Stimulated activated CD4-positive, alpha-beta T cell treated with anti-CD3 and anti-CD28 coated beads, Interleukin-15, amount 100 ng/mL, for 1 hour (primary cell): ENCODE measurements at places on chromosomes 2 and 18.

DNA sequence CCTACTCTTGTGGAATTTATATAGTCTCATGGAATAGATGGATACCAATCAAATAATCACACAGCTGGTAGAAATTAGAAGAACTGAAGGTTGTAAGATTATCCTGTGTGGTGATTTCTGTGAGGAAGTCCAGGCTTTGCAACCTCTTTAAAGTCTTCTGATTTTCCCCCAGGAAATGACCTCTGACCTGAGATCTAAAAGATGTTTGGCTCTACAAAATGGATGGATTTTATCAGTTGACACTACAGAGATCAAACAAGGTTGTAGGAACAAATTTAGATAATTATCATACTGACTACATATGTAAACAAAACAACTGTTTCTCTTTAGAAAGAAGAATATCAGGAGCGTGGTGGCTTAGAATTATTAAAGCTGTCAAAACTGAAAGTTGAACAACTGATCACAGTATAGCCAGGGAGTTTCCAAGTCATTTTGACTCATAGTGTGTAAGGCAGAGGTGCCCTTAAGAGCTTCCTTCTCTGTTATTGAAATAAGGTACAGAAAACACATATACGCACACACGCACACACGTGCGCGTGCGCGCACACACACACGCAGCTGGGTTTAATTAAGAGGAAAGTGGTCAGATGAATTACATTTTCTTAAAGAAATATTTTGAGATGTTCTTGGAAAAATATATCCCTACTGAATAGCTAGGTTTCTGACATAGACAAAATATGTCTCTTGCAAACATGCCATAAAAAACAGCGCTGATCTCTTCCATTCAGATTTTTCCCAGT, 35.5 kb upstream of the PELI1 start:
- no peak for DNase-seq

- DNase-seq = no peak
Measured at GRCh38 chr2:229856413-229856812, 65.4 kb downstream of the TRIP12 start.

GRCh38 chr2:107585851-107586250, 240.8 kb upstream of the RGPD4 start:
- DNase-seq = no peak

- no peak for DNase-seq
Measured at GRCh38 chr2:203685081-203685621, 21.3 kb upstream of the CD28 start.

GRCh38 chr2:189253836-189254235, 74.3 kb upstream of the COL5A2 start:
- no peak for DNase-seq

DNA sequence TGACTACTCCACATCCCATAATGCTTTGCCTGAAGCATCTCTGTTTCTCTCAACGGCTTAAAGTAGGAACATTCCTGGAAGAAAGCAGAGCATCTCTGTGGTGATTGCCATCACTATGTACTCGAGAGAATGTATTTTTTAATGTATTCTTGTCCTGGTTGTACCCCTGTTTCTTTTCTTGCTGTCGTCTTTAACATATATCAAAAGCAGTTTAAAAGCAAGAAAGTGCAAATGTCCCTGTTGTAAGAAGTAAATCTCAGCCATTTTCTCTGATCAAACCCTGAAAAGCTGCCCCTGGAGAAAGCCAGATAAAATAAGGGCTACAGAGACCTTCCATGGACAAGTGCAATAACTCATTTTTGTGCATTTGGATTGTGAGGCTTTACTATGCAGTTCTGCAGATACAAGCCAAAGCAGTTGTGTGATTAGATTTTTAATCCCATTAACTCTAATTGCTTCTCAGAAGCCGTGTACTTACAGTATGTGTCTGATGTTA, 70.8 kb downstream of the XIRP2 start:
- DNase-seq = no peak

GRCh38 chr2:149601141-149601796, 13.7 kb upstream of the MMADHC start:
- DNase-seq = no peak

DNA sequence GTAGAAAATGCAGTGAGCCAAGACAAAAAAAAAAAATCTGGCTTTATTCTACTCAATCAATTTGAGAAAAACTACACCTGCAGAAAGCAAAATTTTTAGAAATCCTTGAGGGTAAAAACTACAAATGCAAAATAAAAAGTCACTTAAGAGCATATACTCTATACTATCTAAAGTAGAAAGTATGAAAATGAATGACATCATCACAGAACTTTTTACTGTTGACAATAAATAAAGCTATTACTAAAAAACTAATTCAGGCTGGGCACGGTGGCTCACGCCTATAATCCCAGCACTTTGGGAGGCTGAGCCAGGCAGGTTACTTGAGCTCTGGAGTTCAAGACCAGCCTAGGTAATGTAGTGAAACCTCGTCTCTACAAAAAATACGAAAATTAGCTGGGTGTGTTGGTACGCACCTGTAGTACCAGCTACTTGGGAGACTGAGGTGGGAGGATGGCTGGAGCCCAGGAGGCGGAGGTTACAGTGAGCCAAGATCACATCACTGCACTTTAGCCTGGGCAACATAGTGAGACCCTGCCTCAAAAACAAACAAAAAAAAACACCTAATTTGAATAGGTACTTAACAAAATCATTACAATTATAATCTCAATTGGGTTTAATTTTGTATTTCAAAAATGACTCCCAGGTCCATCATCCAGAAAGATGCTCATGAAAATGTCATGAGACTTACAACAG, 7.6 kb downstream of the NFU1 start:
- DNase-seq = no peak

DNA sequence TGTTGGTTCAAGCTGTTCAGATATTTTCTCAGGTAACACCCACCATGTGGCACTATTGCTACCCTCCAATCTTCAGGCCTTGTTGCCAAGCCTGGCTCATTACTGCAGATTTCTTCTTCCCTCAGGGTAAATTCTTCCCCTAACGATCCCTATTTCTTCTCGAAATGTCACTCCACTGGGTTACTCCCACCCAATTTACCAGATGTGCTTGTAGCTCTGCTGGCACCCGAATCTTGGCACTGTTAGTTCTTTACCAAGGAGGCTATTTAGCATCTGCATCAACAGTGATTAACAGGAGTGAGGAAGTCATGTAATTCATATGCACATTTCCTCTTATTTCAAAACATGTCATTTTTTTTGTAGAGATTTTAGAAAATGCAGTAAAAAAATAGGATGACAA, 217.1 kb upstream of the CYRIA start:
- DNase-seq = no peak

- no peak for DNase-seq
Measured at GRCh38 chr2:164745012-164745797, 96.4 kb downstream of the COBLL1 start.

- DNase-seq = no peak
Measured at GRCh38 chr2:10490806-10491291, 42.7 kb upstream of the ODC1 start.

- no peak for DNase-seq
Measured at GRCh38 chr18:24915547-24915946, 436.4 kb downstream of the ZNF521 start.

- DNase-seq = no peak
Measured at GRCh38 chr2:64624862-64625261, 28.9 kb downstream of the SERTAD2 start.

GRCh38 chr18:48254077-48254602, 155.0 kb downstream of the ZBTB7C start:
- no peak for DNase-seq

DNA sequence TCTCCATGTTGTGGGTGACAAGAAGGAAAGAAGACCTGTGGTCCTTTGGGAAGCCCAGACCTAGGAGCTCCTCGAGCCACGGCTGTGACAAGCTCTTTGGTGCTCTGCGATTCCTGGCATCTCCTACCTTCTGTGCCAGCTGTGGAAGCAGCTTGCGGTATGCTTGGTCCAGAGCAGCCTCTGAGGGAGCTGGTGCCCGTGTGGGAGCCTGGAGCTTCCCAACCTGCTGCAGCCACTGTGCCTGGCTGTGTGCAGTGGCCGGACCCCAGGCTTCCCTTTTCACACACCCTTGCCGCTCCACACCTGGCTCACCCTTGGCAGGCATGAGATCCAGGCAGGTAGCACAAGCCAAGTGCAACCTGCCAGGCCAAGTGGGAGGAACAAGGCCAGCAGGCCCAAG, 1328.6 kb upstream of the SLC39A10 start:
- DNase-seq = no peak

DNA sequence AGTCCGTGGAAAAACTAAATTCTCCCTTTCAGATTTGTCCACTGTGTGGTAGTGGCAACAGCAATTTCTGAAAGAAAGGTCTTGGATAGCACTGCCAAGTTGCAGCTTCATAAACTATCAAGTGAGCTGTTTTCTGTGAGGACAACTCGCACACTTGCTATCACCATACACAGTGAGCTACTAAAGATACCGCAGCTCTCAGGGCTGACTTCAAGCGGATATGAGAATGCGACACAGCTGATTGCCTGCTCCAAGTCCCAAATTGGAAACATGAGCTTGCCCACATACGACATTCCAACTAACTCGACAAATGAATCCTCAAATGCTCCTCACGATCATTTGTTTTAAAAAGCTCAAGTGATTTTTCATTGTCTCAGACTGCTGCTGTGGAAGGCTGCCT, 46.2 kb downstream of the E2F6 start:
- DNase-seq = no peak

- DNase-seq = no peak
Measured at GRCh38 chr2:29112379-29112778, 2.8 kb upstream of the CLIP4 start.

DNA sequence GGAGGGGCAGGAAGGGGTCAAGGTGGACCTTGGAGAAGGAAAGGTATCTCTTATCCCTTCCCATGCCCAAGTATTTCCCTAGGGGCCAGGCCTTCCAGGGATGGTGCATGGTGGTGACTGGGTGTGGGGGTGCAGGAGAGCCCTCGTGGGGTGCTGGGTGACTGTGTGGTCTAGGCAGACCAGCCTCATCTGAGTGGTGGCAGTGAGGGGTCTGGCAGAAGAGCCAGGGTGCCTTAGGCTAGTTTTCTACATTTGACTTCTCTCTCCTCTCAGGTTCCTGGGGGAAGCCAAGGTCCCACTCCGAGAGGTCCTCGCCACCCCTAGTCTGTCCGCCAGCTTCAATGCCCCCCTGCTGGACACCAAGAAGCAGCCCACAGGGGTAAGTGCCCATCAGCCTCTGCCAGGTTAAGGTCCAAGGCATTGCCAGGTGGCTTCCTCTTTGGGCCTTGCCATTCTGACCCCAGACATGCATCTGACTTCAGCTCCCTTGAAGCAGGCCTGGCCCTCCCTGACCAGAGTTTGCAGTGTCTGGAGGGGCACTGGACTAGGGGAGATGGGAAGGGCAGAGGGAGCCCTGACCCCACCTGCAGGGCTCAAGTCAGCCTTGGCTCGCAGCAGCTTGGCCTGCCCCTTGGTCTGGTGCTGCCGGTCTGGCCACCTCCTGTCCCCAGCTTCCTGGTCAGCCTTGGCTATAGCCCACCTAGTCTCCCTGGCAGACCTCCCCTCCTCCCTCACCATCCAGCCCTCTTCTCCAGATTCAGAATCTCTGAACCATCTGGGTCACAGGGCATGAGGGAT, 49.8 kb downstream of the DYSF start:
- no peak for DNase-seq

DNA sequence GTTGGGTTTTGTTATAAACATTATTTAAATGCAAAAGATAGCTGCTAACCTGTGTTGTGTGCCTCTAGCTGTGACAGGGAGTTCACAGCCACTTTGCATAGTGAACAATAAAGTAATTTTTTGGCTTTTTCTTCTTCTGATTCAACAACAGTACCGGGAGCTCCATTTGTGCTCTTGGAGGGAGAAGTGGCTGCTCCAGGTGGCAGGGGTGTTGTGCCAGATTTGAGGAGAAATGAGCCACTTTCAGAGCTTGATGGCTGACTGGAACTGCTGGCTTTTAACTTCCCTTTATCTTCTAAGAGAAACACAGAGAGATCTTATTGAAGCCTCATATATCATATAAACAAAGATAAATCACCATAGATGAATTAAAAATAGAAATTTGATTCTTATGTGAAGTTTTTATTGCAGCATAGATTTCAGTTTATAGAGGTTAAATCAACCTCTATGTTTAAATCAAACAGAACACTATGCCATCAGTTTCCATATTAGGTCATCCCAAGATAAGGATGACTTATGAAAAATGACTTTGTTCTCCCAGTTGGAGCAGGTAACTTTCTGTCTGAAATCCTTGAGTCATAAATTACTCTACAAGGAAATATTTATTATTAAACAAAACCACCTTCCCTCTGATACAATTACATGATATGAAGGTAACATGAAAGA, 182.0 kb upstream of the SESTD1 start:
- no peak for DNase-seq

DNA sequence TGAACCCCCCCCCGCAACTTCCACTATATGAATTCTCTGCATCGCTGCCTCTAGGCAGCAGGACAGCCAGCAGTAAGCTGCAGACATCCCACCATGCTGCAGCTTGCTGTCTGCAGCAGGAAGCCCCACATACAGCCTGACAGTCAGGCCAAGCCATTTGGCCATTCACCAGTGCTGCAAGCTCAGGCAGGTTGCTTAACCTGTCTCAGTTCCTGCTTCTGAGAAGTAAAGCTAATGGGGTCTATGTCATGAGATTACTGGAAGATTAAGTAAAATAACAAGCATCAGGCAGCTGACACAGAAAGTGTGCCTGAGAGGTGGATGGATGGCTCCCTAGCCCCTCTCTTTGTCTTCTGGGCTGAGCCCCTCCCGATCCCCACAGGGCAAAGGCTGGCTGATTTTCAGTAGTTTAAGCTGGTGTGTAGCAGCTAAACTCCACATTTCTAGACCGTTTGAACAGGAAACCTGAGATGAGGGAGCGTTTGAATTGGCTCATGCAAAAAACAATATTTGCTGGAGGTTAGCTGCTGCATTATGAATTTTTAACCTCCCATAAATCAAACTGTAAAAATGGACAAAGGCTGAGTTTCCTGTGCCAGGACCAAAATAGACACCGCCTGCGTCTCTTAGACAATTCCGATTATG, 193.8 kb upstream of the ARL4C start:
- DNase-seq = no peak

DNA sequence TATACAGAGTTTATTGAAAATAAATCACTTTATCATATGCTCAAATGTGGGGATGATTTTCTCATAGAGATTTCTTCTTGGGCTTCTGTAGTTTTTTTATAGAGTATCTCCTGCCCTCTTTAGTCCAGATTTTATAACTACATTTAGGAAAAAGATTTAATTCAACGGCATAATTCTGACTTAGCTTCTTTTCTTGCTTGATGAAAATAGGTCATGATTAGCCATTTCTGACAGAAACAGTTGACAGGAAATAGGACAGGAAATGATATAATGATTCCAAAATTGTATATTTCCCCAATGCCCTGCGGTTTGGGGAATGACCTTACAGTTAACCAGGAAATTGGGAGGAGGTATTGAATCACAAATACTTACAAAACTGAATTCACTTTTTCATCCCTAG, 1531.9 kb upstream of the ACVR2A start:
- DNase-seq = no peak

GRCh38 chr2:239502430-239503186, 101.8 kb upstream of the HDAC4 start:
- no peak for DNase-seq

DNA sequence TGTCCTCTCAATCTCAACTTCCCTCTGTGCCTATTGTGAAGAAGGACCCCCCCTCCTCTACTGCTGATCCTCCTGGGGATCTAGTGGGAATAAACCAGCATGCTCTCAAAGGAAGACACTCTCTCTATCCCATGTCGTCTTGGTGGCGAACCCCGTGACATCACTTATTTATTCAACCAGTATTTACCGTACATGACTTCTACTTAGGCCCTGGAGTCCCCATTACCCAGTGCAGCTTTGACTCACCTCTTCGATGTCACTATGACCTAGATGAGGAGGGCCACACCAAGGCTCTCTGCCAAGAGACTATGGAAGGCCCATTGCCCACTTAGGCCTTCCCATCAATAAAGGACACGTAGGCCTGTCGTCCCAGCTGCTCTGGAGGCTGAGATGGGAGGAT, 16.7 kb downstream of the ASPRV1 start:
- no peak for DNase-seq
